ENCODE measurements at places on chromosomes 7 and 10.
A peak's percentile ranks its signal among the peaks of the same experiment; 100 is the strongest.

DNA sequence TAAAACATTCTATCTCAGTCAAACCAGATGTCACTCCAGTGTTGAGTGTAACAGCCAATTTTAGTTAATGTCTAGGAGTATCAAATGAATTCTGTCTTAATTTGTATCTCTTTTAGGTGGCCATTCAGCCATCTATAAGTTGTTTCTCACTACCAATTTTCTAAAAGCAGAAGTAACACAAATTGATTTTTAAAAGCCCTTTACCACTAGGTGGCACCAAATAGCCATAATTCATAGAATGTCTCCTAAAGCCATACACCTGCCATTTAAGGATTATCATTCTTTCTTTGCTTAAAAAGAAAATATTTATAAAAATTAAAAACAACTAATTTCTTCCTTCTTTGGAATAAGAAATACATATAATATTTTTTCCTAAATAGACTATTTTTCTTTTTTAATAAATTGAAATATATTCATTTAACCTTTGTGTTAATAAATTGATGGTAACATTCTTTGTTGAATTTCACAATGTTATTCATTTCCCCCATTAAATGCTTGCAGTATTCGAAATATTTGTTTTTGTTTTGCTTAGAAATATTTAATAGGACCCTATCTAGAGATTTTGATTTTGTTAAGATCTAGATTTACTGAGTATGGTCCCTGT, 107.8 kb upstream of the PPP1R3A start:
- peak; percentile 82 for DNase-seq

- no peak for DNase-seq
Measured at GRCh38 chr7:148607151-148607661, 16.6 kb downstream of the C7orf33 start.

GRCh38 chr7:66928388-66928787, 7.4 kb downstream of the TMEM248 start:
- no peak for DNase-seq

DNA sequence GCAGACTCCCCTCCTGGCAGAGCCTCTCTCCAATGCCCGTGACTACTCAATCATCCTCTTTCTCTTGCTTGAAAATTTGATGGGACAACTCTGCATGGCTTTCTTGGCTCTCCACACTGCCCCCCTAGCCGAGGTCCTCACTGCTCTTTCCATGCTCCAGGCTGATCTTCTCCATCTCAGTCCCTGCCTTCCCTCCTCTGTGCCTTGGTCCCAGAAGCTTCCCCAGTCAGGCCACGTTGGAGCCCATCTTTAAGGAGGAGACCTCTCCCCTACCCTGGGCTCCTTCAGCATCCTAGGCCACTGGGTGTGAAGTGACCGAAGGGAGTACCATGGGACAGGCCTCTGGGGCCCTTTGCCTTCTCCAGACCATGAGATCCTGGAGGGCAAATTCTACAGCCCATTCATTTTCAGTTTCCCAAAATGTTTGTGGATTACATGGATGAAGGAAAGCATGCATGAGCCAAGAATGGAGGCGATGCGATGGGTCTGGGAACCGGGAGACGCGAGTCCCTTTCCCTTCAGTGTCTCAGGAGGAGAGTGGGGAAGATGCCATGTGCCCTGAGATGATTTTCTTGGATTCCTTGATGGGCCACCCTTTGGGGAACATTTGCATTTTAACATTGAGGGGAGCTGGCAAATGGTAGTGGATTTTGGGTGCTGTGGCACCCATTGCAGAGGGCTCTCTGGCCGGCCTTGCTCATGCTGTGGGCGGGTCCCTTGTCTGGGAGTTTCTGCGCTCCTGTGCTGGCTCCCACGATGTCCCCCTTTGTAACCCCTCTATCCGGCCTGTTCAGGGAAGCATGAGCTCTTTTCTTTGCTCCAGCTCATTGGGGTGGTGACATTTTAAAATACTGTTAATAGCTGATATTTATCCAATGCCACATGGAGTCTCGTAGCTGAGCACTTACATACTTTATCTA, 376.6 kb downstream of the RPS24 start:
- DNase-seq: no peak

DNA sequence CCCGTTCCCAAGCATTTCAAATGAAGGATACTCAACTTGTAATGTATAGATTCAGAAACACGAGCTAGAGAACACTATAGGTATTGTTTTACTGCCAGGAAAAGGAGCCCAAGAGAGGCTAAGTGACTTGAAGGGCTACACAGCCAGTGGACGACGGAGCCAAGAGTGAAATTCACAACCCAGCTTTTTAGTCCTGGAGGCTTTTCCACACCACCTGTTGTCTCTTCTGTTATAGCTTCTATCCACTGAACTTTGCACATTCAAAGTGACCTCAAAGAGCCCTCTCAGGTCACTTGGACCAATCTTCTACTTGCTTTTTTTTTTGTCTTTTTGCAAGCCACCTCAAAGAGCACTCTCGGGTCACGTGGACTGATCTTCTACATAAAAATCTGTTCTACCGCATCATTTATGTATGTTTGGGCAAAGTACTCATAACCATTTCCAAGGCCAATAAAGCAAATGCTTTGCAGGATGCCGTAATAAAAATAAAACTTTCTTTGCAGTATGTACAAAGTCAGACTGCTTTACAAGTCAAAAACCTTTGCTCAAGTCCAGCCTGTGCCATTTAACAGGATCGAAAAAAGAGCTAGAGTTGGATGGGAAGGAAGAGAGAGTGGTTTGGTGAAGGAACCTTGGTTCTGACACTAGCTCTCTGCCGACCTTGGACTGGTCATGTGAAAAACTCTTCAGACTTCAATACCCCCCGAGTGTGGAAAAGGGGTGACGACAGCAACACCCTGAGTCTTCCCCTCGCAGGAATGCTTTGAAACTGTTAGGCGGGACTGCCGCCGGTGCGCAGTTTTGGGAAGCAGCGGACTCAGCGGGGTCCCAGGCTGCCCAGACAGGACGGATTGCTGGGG, 821 bp downstream of the SLC35B4 start:
- DNase-seq: no peak

All from lung (tissue), 17 donors.